SHP77 (cell line): ENCODE measurements at places on chromosomes 5 and 9.
A peak's percentile ranks its signal among the peaks of the same experiment; 100 is the strongest.

DNA sequence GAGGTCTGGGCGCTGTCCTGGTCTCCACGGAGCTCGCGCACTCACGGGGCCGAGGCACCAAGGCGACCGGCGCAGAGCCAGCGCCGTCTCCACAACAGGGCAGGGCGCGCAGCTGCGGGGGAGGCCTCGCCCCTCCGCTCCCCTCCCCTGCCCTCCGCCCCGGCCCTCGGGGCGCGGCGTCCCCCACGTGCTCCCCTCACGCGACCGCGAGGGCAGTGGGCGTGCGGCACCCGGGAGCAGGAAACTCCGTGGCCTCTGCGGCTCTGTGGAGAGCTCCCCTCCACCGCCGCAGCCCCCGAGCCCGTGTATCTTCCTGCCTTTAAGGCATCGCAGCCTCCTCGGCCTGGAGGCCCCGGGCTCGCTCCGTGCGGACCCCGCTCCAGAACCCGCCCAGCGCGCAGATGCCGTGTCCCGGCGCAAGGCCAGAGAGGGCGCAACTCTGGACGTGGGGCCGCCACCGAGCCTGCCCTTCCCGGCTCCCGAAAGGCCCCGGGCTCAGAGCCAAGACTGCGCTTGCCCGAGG is 708 bp upstream of the TUBB4B start:
- DNase-seq, result peak; percentile 65

GRCh38 chr5:177994561-177995190 is 1.4 kb downstream of the PROP1 start:
- no peak for DNase-seq

DNA sequence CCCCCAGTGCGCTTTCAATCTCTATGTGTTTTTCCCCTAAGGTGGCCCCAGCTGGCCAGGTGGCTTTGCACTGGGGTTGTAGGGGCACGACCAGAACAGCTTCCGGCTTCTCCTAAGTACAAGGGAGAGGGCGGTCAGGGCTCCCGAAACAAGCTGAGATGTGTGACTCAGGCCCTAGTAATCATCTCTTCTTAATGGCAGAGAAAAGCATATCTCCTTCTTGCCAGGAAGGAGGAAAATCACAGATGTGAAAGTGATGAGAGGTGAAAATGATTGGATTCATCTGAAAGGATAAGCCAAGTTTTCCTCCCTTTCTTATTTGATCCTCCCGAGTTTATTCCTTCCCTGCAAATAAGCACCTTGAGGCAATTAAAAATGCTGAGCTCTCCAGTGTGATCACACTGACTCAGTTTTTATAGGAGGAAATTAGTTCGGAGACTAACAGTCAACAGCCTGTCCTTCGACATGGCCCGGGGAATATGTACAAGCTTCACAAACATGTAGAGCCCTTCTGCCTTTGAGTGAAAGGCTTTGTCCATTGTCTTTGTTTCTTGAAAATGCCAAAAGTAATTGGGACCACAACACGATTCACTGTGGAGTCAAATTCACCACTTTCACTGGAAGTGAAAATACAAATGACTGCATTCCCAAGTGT is 514.8 kb downstream of the PSAT1 start:
- no peak for DNase-seq

- DNase-seq, result no peak
Measured at GRCh38 chr5:173792781-173793547, 95.2 kb upstream of the CPEB4 start.

- DNase-seq, result no peak
Measured at GRCh38 chr5:56003679-56004078, 8.9 kb upstream of the IL6ST start.

- DNase-seq, result no peak
Measured at GRCh38 chr5:22372376-22372775, 480.8 kb downstream of the CDH12 start.

DNA sequence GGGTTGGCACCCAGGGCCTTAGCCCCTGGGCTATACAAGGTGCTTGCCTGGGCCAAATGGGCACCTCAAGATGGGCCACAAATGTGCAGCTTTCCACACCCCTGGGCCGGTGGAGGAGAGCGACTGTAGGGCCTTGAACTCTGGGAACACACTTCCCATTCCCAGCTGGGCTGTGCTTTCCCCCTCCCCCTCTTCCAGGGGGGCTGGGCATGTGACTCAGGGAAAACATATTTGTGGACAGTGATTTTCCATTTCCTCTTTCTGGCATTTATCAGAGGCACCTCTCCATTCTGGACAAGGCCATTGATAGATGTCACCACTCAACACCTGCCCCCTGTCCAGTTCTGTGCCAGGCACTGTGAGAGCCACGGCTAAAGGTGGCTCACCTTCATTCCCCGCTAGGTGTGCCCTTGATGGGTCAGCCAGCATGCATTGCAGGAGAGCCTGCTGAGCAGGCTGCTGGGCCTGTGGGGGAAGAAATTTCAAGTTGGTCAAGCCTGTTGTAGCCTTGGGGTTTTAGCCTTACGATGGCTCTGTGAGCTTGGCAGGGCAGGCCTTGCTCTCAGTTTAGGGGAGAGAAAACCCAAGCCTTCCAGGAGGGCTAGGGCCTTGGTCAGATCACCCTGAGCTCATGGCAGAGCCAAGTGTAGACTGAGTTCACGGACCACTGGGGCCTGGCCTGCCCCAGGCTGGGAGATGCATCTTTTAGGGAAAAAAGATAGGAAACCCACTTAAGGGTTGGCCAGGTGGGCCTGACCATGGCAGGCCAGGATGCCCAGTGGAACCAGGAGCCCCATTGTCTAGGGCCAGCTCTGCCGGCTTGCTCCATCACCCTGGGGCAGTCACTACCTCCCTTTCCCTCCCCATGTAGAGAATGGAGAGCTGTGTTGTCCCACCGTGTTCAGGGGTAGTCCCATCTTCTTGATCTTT is 113.9 kb downstream of the DAB2IP start:
- DNase-seq, result no peak

DNA sequence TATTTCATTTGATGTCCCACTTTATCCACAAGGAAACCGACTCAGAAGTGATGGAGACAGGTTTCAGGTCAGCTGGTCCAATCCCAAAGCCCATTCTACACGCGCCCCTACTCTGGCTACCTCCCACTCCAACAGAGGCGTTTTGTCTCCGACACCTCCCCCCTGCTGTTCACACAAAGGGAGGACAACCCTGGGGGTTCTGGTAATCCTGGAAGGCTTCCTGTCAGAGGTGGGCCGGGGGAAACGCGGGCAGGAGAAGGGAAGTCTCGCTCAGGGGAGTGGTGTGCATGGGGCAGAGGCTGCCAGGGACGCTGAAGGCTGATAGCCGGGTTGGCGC is 39.7 kb upstream of the GABRP start:
- no peak for DNase-seq
